ENCODE measurements at places on chromosomes 4 and X.

DNA sequence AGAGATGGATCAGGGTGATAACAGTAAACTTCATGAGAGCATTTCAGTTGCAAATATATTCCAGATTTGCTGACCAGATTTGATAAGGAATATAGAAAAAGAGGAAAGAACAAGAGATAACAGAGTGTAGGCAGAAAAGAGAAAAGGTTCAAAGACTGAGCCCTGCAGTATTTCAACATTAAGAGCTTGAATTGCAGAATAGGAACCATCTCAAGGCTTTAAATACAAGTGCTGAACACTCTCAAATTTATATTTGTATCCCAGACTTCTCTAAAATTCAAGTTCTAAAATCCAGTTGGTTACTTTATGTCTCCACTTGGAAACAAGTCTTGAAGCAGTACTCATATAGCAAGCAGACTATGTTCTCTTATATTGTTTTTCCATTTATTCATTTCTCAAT, 9.7 kb upstream of the MYOZ2 start:
- DNase-seq: no peak

DNA sequence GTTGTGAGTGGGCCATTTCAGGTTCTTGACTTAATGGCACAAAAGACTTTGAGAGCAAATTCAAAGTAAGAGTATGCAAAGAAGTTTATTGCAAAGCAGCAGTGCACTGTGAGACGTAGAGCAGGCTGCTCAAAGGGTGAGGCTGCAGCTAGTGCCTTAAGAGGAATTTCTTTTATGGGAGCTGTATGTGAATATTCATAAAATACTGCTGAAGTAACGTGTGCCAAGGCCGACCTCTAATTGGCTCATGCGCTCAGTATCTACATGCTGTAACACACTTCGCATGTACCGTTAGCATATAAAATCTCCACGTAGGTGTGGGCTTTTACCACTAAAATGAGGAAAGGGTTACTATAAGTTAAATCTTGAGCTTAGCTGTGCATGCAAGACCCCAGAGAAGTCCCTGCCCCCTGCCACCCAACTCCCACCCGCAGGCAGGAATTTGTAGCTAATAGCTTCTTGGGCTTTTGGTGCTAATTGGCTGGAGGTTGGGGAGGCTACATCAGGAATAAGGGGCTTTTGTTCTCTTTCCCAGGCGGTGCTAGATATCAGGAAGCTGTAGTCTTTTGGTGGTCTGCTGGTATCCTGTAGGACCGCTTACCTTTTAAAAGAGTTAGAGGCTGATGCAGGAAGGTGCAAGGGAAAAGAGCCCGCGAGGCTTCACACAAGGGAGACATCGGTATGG, 47.6 kb downstream of the FSTL5 start:
- no peak for DNase-seq

GRCh38 chrX:24333371-24333770, 19.5 kb upstream of the SUPT20HL2 start:
- no peak for DNase-seq

- no peak for DNase-seq
Observed at GRCh38 chr4:83174844-83175414, 60.4 kb upstream of the PLAC8 start.

DNA sequence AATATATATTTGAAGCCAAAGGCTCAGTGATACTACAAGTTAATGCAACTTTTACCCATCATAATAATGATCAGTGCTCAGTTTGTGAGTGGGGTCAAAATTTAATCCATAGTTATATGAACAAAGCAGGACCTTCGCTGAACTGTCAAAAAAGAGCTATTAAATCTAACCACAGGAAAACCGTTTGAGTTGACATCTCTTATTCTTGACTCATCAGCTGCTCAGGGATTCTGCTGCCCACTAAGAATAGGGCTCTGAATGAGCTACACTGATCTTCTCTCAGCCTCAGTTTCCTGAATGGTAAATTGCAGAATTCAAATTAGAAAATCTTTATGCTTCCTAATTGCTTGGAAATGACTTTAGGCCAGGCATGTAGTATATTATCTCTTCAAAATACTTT, 44.9 kb upstream of the NAP1L5 start:
- no peak for DNase-seq
